Right ventricle myocardium superior (tissue), 1 donor: ENCODE measurements at places on chromosomes 3 and 15. TPM values are rescaled to one million over a fixed set of nuclear protein-coding genes. Genes with fewer than 3 reads are reported as not detected.

- DNase-seq = no peak
Observed at GRCh38 chr3:10376353-10376752, 55.4 kb upstream of the SEC13 start.

DNA sequence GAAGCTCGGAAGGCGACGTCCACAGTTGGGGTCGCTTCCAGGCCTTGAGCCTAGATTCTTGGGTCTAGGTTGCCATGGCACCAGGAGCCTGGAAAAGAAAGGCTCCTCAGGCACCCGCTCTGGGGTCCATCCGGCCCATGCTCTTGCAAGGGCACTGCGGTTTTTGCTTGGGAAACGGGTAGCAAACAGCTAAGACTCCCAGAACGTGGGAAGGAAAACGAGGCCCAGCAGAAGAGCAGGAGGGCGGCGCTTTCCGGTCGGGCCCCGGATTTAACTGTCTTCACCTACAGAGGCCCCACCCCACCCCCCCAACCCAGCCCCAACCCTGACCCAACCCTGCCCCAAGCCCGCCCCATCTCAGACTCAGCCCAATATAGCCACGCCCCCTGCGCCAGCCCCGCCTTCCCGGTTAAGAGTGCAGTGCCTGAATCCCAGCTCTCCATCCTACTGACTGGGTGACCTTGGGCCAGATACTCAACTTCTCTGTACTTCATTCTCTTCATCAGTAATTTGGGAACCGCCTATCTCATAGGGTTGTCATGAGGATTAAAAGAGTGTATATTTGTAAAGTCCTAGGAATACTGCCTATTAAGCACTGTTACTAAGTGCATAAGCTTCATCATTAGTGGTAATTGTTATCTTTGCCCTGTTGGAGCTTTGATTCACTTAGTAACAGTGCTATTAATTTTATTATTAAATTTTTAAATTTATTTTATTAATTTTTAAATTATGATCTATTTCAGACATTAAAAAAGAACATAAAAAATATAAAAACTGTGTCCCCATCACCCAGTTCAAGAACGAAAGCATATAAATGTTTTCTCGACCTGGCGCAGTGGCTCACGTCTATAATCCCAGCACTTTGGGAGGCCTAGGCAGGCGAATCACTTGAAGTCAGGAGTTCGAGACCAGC lies 28.4 kb upstream of the SMAD6 start:
- peak; percentile 64 for DNase-seq

DNA sequence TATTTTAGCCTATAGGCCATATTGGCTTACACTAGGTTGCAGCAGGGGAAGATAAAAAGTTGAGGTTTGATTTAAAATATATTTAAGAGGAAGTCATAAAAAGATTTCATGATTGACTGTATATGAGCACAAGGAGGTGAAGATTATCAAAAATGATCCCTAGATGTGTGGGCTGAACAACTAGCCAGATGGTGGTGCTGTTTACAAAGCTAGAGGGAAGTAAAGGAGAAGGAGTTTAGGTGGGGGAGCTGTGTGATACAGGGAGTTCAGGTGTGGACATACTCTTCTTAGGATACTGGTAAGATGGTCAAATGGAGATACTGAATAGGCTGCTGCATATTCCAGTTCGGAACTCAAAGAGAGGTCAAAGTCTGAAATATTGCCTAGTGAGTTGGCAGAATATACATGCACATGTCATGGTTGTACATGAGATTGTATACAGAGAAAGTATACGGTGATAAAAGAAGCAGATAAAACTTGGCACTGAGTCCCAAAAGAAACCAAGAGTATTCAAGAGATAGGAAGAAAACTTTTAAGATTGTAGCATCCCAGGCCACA lies 727.8 kb downstream of the NLGN1 start:
- DNase-seq = no peak

- peak; percentile 62 for DNase-seq
Observed at GRCh38 chr3:64685331-64685799, 2.4 kb downstream of the ADAMTS9 start.

DNA sequence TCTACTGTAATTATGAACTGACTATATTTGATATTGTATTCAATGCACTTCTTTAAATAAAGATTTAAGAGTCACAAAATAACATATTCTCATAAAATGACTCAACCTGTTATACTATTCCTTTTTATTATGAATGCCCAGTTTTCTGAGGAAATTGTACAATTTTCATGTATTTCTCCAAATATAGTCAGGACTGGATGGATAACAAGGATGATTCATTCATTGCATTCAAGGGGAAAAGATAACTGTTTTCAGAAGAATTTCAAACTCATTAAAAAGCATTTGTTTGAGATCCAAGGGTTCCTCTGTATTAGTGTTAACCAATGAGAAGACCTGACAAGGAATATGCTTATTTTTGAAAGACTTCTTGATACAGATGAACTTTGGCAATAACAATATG lies 163.7 kb downstream of the MEIS2 start:
- no peak for DNase-seq

MESD gene
- 12.5 TPM for total RNA-seq

DNA sequence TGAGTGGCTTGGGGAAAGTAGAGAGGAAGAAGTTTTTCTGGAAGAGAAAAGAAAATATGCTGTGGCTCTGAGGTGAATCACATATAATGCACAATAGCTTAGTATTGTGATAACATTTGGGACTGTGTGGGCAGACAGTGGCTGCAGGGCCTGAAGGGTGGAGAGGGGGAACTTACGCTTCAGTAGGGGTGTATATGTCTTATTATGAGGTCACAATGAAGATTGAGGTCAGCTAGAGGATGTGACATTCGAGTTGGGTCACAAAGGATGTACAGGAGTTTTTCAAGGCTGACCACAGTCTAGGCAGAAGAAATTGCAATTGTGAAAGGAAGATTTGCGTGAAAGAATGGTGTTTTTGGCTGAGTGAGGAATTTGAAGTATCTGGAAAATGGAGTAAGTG lies 414.8 kb downstream of the LPP start:
- no peak for DNase-seq

DNA sequence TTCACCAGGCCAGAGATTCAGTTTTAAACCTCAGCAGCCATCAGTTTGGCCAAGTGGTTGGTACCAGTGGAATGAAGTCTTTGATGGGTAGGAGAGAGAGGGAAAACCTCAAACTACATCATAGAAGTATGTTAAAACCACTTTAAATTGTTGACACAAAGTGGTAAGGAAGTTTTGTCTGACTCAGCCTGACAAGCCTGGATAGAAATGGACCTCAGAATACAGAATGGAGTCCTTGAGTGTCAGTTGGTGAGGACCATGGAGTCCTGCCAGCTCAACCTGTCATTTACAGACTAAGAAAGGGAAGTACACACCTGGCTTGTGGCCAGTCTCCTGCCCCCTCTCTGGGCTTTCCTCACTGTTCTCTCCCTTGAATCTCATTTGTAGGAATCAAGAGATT lies 12.1 kb downstream of the EAF1 start:
- DNase-seq = no peak

- no peak for DNase-seq
Observed at GRCh38 chr3:43515208-43515917, 106.4 kb downstream of the ANO10 start.

KLHL40 gene
- 0.11 TPM for total RNA-seq

- DNase-seq = peak; percentile 69
Observed at GRCh38 chr3:52253314-52254304, 8.1 kb downstream of the PPM1M start.

DNA sequence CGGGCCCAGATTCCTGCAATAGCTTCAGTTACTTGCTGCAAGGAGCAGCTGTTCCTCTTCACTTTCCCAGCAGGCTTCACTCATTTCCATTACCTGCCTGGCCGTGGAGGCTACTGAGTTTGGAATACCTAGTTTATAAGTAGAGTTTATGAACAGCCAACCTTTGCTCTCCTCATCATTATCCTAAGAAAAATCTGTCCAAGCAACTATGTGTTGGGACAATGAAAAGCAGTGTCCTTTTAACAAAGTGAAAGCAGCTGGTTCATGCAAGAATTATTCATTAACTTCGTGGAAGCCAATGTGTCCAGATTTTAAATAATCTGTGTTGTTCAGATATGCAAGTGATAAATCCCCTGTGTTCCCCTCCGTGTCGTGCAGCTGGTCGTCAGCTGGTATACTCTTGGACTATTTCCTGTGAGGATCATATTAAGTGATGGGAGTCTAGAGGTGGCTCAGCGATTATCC lies 39.3 kb upstream of the SSR3 start:
- DNase-seq = no peak

DNA sequence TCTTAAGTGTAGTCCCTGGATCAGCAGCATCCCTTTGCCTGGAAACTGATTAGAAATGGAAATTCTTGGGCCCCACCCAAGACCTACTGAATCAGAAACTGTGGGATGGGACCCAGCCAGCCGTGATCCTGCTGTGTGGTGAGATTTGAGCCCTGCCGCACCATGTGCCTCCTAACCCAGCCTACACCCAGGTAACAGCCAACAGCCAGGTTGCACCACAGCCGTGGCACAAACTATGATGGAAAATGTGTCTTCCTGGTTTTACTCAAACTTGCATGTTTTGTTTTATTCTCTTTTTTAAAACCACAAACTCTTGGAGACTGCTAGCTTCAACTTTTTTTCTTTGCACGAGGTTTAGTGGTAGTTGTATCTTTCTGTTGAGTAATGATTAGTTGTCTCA lies 2.6 kb downstream of the LIMD1 start:
- peak; percentile 38 for DNase-seq

DNA sequence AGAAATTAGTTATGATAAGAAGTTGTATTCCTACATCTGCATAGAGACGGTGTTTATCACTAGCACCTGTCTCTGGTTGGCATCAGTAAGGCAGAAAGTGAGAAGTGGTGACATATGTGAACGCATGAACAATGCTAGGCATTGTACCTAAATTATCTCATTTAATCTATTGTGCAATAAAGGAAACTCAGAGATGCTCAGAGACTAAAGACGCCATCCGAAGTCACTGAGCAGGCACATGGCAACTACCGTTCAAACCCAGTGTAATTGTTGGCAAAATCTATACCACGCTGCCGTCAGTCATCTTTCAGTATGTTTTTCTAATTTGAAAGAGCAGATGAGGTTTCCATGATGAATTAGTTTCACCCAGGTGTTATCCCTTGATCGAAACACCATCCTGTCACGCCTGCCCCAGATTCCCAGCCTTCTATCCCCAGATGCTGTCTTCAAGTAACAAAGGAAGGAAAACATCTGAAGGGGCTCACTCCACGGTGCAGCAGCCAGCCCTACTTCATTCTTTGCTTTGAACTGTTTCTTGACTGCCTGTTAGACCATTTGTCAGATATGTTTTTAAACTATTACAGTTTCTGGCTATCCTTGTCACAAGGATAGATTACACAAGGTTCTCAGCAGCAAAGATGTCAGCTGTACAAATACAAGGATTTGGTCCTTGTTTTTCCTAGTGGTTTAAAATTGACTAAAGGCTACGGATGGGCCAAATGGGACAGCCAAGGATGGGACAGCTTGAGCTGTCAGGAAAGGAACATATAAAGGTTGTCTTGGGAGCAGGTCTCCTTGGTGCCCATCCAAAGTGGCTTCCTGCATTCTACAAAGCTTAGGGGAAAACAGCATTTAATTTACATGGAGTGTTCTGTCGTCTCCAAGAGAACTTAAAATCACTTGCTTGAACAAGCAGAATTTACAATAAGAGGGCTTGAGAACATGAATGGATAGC lies 99.1 kb downstream of the TMEM108 start:
- no peak for DNase-seq
